Muscle of arm (tissue), 14 donors: ENCODE measurements at places on chromosomes 5 and 9.
A peak's percentile ranks its signal among the peaks of the same experiment; 100 is the strongest.

DNA sequence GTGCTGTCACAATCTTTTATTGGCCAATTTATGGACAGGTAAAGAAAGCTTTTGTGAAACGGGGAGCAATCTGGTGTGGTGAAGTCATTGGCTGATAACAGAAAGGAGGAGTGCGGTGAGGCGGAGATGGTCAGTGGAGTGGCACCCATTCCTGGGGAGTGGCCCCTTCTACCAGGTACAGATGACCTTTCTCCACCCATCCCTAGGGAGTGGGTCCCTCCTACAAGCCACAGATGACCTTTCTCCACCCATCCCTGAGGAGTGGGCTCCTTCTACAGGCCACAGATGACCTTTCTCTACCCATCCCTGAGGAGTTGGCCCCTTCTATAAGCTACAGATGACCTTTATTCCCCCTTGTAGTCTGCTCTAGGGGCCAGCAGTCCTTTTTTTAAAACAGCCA, 267.6 kb upstream of the IRX2 start:
- DNase-seq = no peak

GRCh38 chr9:106400170-106400569, 462.8 kb upstream of the ZNF462 start:
- no peak for DNase-seq

- no peak for DNase-seq
Observed at GRCh38 chr5:159052401-159053011, 47.2 kb downstream of the EBF1 start.

- DNase-seq = peak; percentile 77
Observed at GRCh38 chr9:1042466-1042865, 7.7 kb upstream of the DMRT2 start.

DNA sequence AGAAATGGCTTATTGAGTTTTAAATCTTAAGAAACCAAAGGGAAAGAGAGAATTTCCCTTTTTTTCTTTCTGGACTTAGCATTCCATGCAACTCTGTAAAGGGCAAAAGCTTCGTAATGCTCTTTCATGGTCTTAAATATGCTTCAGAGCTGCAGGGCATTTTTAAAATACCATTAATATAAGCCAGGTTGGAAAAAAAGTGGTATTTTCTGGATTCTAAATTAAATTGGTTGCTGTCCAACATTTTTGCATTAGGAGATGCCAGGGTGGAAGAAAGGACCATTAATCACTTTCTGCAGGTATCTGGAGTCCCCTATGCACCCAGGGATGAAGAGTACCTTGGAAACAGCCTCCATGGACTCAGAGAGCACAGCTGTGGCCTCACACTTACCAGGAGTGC, 215.1 kb upstream of the DAPK1 start:
- DNase-seq = no peak

DNA sequence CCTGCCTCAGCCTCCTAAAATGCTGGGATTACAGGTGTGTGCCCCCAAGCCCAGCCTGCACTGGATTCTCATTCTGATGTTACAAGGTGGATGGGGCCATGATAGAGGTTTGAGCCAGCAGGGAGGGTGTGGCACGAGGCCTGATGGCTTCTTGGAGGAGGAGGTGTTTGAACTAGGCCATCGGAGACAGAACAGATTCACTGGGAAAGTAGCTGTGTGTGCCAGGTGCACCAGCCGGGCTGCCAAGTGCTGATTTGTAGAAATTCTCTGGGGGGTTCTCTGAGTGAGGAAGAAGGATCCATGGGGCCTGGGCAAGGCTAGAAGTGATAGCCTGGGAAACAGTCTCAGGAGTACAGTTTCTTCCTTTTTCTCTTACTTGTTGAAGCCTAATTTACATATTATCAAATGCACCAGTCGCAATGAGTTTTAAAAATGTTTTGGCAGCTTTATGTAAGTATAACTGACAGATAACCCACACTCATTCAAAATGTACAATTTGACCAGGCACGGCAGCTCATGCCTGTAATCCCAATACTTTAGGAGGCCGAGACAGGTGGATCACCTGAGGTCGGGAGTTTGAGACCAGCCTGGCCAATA, 31.1 kb upstream of the STXBP1 start:
- DNase-seq = no peak

DNA sequence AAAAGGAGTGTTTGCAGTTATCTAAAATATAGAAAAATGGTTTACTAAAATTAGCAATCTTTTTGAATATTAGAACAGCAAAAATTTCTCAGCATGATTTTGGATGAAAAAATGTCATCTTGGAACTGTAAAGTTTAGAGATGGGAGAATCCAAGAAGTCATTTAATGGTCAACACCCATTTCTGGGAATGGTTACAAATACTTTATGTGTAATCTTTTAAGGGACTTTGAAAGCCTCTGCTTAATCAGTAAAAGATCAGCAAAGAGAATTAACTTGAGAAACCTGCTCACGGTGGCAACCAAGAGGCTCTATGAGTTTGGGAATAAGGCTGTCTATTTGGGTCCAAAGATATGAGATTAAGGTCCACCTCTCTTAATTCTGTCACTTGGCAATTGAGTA, 13.0 kb downstream of the C1QTNF3 start:
- no peak for DNase-seq

GRCh38 chr5:150444770-150445169, 4.8 kb downstream of the RPS14 start:
- DNase-seq = no peak

GRCh38 chr9:106020186-106020585, 325.8 kb downstream of the TMEM38B start:
- DNase-seq = no peak

GRCh38 chr5:19903611-19904010, 84.4 kb downstream of the CDH18 start:
- no peak for DNase-seq

- DNase-seq = no peak
Observed at GRCh38 chr5:139571966-139572365, 10.8 kb downstream of the UBE2D2 start.

DNA sequence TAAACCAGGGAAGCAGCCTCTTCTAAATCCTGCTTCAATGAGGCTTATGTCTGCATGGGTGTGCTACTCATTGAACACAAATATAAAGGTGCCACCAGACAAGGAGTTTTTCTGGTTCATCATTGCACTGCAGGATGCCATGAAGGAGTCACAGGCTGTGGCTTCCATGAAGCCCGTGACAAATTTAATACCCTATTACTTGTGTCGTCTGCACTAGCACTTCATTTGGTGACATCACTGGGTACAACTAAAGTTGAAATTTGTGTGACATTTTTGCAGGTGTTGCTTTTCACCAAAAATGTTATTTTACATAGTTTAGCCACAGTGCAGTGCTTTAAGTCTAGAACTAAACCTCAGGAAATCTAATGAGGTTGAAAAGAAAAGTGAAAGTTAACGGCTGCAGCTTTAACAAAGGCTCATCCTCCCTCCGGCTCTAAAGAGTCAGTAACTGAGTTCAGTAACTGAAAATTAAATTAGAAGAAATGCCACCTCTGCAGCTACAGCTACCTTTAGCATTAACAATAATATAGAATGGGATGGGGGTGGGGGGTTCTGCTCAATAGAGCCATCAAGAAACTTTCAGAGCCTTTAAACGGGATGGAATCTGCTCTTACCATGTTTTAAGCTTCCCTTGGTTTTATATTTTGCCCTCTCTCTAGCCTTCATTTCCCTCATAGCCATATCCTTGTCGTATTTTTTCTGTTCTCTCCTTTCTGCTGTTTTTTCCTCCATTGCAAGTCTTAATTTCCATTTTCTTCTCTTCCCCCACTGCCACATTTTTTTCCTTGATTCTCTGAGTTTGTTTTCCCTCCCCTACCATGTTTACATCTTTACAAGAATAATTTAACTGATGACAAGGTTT, 233.8 kb upstream of the TMEM161B start:
- no peak for DNase-seq

DNA sequence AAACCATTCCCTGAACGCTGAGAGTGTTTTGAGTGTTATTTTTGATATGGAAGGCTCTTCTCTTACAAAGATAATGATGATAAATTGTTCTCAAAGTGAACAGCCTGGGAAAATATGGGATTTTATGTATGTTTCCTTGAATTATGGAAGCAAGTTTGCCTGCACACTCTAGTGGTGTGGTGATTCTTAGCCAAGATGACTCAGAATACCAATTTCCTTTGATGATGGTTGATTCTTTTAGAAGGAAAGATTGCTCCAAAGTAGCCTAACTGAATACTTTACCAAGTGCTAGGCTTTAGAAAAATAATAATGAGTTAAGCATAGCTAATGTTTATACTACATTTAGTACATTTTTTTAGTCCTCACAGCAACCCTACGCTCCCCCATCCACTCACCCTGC, 243.4 kb downstream of the EBF1 start:
- DNase-seq = no peak

GRCh38 chr5:8098081-8098480, 229.1 kb downstream of the MTRR start:
- peak; percentile 11 for DNase-seq

DNA sequence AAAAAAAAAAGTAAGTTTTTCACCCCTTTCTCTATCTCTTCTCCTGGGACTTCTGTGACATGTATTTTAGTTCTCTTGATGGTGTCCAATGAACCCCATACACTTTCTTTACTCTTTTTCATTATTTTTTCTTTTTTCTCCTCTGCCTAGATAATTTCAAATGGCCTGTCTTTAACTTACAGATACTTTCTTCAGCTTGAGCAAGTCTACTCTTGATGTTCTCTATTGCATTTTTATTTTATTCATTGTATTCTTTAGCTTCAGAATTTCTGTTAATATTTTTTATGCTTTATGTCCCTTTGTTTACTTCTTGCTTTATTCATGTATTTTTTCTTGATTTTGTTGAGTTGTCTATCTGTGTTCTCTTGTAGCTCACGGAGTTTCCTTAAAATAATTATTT, 32.5 kb upstream of the FAM120A start:
- DNase-seq = no peak

- DNase-seq = no peak
Observed at GRCh38 chr5:16885635-16886365, 50.3 kb downstream of the MYO10 start.

DNA sequence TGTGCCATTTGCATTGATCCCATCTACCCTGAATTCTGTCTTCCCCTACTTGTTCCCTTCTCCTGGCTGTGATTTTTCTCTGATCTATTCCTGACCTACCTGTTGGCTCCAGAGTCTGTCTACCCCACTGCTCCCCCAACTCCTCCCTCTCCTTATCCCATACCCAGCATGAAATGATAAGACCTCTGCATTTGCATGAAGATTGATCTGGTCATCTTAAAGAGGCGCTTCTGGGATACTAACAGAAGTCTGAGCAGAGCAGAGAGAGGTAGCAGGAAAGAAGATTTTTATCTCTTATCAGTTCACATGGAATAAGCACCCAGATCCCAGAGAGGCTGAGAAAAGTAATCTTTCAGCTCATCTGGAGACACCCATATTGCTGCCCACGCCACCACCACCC, 18.3 kb upstream of the GLIPR2 start:
- no peak for DNase-seq

- no peak for DNase-seq
Observed at GRCh38 chr5:109784687-109785086, 95.0 kb downstream of the MAN2A1 start.

DNA sequence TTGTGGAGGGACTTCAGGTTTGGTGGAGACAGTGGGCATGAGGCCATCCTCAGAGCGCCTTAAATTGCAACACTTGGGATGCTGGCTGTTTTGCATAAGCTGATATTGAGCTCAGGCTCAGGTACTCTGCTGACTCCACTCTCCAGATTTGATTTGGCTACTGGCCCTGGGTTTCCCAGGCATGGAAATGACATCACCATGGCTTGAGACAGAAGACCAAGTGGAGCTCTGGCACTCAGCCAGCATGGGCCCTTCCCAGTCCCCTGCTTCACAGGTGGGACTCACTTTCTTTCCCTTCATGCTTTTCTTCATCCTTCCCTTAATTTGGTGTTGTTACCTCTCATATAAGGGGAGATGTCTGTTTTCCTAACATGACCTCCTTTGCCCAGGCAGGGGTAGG, 72.0 kb upstream of the IL12B start:
- DNase-seq = no peak
